Activated naive CD4-positive, alpha-beta T cell treated with anti-CD3 and anti-CD28 coated beads, Interleukin-2, amount 50 U/mL, for 16 hours (primary cell): ENCODE measurements at places on chromosomes 7 and 10.

GRCh38 chr10:45437587-45438465, 63.8 kb downstream of the ALOX5 start:
- no peak for DNase-seq

DNA sequence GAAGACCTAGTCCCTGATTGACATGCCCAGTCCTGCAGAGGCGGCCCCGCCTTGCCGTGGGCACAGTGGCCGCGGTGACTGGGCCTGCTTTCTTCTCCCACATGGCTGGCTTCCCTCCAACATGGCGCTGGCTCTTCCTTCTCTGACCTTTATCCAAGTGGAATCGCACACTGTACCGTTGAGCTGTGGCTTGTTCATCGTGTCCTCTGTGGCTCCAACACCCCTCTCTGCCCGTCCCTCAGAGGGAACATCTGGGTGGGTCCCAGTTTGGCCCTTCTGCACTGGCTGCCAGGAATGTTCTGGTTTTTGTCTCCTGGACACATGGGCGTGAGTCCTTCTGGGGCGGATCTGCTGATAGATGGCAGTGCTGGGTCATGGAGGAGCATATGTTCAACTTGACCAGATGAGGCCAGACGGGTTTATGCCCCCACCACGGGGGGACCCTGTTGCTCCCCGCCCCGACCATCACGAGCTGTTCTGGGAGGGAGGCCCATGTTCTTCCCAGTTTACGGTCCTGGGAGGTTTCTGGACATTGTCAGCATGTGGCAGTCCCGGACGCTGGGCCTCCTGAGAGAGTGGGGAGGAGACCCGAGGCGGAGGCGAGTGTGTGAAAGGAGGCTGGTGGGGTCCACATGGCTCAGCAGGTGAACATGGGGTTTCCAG, 63.5 kb downstream of the LHPP start:
- no peak for DNase-seq

DNA sequence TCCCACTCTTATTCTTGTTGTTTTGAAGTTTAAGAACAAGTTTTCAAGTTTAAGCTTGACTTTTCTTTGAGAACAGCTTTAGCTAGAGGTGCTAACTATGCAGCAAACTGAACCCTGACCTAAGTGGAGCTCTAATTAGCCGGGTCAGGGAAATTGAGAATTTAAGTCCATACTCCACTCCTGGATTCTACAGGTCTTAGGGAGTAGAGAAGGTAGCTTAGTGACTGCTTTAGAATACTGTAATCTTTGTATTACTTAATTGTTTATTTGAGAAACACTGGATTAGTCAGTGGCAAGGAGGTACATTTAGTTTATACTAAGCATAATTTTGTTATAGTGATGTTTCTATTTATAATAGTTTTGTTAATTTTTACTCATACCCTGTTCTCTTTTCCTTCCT, 74.6 kb upstream of the STRIP2 start:
- DNase-seq: no peak

DNA sequence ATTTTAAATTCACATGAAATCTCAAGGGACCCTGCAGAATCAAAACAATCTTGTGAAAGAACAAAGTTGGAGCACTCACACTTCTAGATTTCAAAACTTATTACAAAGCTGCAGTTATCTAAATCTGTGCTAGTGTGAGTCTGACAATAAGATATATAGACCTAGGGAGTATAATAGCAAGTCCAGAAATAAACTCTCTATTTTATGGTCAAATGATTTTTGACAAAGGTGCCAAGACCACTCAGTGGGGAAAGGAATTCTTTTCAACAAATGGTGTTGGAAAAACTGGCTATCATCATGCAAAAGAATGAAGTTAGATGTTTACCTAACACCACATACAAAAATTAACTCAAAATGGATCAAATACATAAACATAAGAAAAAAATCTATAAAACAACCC, 68.2 kb downstream of the TFEC start:
- no peak for DNase-seq

- no peak for DNase-seq
These were observed 260.7 kb upstream of the PRKCQ start for GRCh38 chr10:6840766-6841165.

DNA sequence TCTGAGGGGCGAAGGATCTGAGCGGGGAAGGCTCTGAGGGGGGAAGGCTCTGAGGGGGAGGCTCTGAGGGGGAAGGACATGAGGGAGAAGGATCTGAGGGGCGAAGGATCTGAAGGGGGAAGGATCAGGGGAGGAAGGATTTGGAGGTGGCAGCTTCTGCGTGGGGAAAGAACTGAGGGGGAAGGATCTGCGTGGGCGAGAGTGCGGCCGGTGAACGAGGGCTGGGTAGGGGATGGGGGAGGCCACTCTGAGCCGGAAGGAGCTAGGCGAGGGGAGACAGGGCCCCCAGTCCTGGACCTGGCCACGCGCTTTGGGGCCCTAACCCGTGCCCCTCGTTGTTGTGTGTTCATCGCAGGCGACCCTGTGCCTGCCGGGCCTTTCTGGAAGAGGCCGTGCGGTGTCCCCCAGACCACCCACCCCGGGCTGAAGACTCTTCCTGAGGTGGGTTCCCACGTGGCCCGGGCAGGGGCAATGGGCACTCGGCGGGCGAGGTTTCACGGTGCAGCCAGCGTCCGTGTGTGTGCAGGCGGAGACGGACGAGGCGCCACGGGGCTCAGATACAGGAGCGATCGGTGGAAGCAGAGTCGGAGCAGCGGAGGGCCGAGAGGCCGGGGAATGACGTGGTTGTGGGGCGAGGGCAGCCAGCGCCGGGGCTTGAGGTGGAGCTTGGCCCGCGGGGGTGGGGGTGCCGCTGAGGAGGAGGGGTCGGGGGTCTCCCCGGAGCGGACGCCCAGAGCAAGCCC, 2.0 kb downstream of the CALY start:
- no peak for DNase-seq

GRCh38 chr10:44724415-44725174, 186.5 kb upstream of the TMEM72 start:
- DNase-seq: no peak

- no peak for DNase-seq
These were observed 166.3 kb upstream of the AHR start for GRCh38 chr7:17131983-17132655.

GRCh38 chr7:149238051-149238450, 1.4 kb upstream of the ZNF212 start:
- no peak for DNase-seq

DNA sequence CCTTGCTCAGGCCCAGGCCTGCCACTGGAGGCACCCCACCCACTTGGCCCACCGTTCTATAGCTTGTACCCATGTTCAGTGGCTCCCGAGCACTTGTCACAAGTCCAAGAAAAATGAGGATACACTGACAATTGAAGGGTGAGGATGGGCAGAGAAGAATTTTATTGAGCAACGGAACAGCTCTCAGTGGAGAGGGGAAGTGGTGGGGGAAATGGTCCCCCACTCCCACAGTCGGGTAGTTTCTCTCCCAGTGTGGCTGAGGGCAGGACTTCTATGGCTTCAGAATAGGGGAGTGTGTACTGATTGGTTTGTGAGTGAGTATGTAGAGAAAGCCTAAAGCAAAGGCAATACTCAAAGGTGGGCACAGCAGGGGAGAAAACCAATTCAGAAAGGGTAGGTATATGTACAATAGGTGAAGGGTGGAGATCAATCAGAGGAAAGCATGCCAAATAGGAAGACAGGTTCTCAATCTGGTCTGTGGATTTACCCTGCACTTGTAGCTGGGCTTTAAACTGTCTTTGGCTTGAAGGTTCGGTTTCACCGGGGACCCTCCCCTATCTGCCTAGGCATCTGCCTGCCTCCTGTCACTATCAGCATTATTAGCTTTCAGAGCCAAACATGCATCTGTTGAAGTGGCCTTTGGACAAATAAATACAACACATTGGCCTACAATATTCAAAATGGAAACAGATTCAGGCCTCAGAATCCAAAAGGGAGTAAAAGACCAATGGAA, 8.9 kb upstream of the TSPAN13 start:
- no peak for DNase-seq

- peak; percentile 61 for DNase-seq
These were observed 139.4 kb downstream of the EPC1 start for GRCh38 chr10:32207544-32207943.

DNA sequence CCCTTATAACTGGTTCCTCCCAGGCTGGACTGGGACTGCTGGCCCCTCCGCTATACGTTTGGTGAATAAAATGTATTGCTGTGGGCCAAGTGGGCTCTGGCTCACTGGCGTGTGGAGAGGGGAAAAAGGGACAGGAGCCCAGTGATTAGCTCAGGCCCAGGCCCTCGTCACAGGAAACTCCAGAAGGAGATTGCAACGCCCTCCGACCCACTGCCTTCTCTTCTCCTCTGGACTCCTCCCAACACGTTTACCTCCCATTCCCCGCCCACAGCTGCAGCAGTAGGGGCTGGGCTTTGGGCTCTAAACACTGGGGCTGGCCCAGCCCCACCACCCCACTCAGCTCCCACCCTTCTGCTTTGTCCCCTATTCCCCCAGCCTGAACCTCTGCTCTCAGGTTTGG, 173.9 kb downstream of the NEURL1 start:
- no peak for DNase-seq

- DNase-seq: peak; percentile 52
These were observed 60.9 kb upstream of the ACSM6 start for GRCh38 chr10:95133016-95133752.

GRCh38 chr10:48507933-48508790, 96.7 kb downstream of the ARHGAP22 start:
- no peak for DNase-seq

GRCh38 chr7:29435167-29435566, 128.5 kb upstream of the PRR15 start:
- no peak for DNase-seq

- no peak for DNase-seq
These were observed 38.3 kb downstream of the PRF1 start for GRCh38 chr10:70564113-70564725.

DNA sequence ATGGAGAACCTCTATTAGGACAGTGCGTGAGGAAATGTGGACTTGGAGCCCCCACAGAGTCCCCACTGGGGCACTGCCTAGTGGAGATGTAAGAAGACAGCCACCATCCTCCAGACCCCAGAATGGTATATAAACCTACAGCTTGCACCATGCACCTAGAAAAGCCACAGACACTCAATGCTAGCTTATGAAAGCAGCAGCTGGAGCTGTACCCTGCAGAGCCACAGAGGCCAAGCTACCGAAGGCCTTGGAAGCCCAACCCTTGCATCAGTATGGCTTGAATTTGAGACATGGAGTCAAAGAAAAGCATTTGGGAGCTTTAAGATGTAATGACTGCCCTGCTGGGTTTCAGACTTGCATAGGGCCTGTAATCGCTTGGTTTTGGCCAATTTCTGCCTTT, 361.3 kb downstream of the ZNF248 start:
- DNase-seq: no peak

GRCh38 chr7:2404714-2405119, 1.3 kb downstream of the CHST12 start:
- no peak for DNase-seq

DNA sequence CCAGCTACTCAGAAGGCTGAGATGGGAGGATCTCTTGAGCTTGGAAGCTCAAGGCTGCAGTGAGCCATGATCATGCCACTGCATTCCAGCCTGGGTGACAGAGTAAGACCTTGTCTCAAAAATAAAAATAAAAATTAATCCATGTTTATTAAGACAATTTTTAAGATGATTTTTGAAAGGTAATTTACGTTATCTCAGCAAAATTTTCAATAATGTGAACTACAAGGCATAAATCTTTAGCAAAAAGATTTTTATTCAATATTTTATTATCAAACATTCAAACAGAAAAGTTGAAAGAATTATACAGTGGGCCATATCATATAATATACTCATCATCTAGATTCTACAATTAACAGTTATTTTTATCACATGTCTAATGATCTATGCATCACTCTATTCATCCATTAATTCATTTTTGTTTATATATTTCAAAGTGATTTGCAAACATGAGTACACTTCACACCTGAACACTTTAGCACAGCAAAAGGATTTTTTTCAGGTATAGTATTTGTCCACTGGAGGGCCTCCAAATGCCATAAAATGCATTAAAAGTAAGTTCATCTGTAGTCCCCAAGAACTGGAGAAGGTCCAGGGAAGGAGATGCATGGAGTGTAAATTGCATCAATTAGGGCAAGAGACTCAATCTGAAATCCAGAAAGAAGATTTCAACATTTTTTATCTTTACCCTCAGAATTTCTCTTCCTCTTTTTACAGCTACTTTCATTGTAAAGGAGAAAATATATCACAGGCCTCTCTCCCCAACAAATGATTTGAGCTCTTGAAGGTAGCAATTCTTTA, 38.6 kb upstream of the RSBN1L start:
- no peak for DNase-seq

DNA sequence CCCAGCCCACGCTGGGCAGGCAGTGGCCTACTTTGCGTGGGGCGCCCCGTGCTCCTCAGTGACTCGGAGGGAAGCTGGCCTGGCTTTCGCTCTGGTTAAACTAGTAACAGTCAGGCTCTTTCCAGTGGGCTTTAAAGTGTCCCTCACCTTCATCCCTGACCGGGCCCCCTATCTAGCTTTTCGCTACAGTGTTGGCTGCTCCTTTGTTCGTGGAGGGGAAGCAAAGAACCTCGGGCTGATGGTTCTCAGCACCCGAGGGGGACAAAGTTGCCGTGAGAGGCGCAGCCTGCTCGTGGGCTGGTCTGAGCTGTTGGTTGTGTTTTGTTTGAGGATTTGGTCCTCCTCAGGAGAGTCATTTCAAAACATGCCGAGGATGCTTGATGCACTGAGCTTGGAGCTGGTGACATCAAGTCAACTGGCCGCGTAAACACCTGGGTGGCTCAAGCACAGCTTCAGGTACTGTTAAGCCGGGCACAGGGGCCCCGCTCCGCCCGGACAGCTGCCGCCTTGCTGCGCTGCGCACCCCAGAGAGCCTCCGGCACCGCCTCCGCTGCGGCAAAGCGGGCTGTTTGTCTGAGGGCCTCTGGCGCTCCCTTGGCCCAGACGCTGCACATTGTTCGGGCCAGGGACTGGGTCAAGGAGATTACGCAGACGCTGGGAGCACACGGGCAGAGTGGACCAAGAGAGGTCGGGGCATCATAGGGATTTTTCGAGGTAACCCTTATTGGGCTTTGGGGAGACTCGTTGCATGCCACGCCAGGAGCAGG, 1.6 kb downstream of the DLX6 start:
- DNase-seq: no peak

GRCh38 chr10:25157650-25158049, 17.2 kb upstream of the GPR158 start:
- no peak for DNase-seq

DNA sequence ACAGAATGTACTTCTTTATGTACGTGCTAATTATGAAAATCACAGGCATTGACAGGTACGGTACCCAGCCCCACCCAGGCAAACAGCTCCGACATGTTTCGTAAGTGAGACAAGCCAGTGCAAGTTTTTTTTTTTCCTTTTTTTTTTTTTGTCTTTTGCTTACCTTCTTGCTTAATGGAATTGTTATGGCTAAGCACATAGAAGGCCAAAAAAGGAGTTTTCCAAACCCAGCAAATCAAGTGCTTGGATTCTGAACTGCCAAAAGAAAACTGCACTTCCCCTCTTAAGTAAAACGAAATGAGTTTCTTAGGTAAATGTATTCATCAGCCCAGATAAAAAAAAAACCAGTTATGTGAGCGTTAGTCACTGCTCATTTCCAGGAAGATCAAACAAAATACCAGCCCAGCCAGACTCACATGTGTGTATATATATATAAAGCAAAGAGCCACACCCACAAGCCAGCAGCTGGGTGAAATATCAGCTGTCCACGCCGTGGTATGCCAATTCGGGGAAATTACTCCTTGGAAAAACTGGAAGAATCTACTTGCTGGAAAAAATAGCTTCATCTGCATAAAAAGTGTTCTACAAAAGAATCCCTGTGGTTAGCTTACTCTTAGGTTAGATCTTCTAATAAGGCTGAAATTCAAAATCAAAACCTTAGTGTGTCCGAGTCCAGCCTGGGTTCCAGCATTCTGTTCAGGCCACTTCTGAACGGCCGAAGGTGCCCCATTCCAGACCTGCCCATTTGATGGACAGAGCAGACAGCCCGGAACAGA, 8.0 kb downstream of the KLF6 start:
- peak; percentile 55 for DNase-seq

GRCh38 chr10:76282061-76283025, 850.9 kb downstream of the LRMDA start:
- no peak for DNase-seq
